Activated CD4-positive, alpha-beta T cell treated with anti-CD3 and anti-CD28 coated beads, Interleukin-2, Interleukin-6, amounts not matched to agents 100 ng/mL and 50 ng/mL, durations not matched to agents 16 hours and 8 hours (primary cell): ENCODE measurements at places on chromosomes 3 and 15.
A peak's percentile ranks its signal among the peaks of the same experiment; 100 is the strongest.

- no peak for DNase-seq
Observed at GRCh38 chr15:27638958-27639357, 460.2 kb downstream of the OCA2 start.

GRCh38 chr3:136350132-136350531 lies 100.0 kb downstream of the PCCB start:
- DNase-seq: no peak

GRCh38 chr15:70479785-70480184 lies 283.6 kb downstream of the UACA start:
- no peak for DNase-seq

DNA sequence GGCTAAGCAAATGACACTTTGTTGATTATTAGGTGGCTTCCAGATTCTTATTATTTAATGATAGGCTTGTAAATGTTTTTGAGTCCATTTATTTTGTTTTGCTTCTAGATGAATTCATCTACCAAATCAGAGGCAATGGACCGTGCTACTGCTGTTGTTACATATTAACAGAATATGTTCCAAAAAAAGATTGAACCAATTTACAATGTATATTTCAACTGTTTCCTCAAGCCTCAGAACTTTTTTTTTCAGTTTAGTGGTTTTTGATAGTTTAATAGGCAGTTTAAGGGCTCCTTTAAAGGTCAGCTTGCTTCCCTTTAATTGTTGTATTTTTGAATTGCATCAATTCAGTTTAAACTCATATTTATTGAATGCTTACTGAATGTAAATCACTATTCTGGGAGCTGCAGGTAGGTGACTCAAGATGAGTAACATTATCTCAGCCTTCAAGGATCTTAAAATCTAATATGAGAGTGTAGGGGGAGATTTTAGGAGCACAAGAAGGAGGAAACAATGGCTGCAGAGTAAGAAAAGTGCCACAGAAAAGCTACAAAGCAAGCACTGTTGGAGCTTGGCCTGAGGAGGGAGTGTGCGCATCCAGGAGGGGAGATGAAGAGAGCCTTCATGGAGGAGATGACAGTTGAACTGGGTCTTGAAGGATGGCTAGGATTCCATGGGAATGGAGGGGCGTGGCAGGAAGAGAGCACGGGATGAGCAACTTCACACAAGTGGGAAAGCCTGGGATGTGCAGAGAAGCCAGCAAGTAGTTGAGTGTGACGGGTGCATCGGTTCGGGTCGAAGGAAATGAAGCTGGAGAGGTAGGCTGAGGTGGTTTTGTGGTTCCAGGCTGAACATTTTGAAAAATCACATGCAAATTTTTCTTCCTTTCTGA lies 14.7 kb downstream of the MAP2K1 start:
- DNase-seq: peak; percentile 28

GRCh38 chr15:28942046-28942445 lies 56.3 kb downstream of the APBA2 start:
- no peak for DNase-seq

DNA sequence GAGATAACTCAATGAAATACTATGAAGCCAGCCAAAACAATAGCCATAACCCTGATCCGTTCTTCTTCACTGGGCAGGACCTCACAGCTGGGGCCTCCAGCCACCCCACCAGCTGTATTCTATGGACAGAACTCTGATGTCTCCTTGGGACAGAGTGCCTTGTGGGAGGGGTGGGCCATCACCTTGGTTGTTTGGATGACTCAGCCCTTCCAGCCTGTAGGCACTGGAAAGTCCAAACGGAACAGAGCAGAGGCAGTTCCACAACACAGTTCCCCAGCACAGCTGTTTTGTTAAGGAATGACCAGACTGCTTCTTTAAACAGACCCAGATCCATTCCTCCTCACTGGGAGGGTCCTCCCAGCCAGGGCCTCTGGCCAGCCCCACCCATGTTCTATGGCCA lies 31.9 kb upstream of the ZBED2 start:
- no peak for DNase-seq

- no peak for DNase-seq
Observed at GRCh38 chr3:193805448-193805847, 212.4 kb downstream of the OPA1 start.

DNA sequence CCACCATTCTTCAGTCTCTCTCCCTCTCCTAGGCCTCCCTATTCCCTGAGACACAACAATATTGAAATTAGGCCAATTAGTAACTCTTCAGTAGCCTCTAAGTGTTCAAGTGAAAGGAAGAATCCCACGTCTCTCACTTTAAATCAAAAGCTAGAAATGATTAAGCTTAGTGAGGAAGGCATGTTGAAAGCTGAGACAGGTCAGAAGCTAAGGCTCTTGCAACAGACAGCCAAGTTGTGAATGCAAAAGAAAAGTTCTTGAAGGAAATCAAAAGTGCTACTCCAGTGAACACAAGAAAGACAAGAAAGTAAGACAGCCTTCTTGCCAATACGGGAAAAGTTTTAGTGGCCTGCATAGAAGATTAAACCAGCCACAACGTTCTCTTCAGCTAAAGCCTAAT lies 41.3 kb downstream of the PPM1L start:
- DNase-seq: peak; percentile 5

DNA sequence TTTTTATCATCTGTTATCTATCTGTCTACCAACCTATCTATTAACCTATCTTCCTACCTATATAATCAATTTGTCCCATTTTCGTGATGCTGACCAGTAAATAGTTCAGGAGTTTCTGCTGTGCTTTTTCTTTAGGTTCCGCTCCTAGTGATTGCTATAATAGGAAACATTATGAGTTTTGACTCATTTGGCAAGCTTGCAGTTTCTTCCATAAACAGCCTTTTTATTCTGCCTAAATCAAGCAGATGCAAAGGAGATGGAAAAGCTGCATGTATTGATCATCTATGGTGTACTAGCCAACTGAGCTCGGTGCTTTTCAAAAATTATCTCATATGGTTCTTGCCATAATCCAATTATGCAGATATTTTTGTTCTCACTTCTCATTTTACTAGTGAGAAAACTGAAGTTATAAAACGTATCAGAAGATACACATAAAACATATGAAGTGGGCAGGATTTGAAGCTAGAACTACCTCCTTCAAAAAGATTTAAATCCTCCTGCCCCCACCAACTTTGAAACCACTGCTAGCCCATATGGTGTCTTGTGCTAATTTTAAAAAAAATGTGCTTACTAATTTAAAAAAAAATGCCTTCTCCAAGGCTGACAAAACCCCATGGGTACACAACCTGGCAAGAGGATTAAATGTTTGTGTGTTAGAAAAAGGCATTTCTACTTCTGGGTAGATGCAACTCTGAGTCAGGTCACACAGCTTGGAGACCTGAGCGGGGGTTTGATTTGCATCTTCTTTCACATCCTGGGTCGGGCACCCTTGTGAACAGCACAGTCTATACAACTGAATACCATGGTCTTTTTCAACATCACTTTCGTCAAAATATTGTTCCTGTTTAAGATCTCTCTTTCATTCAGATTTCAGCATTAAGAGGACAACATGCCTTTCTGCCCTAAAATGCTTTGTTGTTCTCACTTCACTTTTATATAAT lies 267.0 kb downstream of the CHL1 start:
- no peak for DNase-seq

GRCh38 chr3:43348852-43349574 lies 62.7 kb downstream of the SNRK start:
- DNase-seq: no peak

DNA sequence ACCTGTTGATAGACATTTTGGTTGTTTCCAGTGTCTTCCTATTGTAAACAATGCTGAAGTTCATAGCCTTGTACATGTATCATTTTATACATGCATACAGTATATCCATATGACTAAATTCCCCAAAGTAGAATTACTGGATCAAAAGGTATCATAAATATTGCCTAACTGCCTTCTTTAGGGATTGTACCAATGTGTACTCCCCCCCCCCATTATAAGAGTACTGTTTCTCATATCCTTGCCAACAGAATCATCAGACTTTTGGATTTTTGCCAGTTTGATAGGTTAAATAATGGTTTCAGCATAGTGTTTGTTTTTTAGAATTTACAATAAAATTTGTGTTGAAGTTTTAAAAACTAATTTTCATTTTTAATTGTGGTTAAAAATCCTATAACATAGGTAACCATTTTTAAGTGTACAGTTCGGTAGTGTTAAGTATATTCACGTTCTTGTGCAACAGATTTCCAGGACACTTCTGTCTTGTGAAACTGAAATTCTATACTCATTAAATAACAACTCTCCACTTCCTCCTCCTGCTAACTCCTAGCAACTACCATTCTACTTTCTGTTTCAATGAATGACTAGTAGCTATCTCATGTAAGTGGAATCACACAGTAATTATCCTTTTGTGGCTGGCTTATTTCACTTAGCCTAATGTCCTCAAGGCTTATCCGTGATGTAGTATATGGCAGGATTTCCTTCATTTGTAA lies 30.8 kb upstream of the MAP3K13 start:
- peak; percentile 55 for DNase-seq

DNA sequence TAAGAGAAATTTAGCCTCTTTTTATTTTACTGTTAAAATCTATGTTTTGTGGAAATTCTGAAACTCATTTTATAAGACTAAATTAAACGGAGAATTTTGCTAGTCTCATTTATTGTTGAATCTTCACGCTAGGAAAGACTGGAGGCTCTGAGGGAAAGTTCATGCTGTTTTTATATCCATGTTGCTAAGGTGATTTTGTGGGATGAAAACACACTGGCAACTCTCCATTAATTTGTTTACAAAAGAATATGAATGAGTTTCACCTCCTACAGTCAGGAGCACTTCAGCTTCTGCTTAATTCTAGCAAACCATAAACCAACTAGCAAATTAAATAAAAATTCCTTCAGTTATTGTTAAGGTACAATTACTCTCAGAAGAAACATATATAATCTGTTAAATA lies 195.4 kb downstream of the RAP2B start:
- DNase-seq: no peak

DNA sequence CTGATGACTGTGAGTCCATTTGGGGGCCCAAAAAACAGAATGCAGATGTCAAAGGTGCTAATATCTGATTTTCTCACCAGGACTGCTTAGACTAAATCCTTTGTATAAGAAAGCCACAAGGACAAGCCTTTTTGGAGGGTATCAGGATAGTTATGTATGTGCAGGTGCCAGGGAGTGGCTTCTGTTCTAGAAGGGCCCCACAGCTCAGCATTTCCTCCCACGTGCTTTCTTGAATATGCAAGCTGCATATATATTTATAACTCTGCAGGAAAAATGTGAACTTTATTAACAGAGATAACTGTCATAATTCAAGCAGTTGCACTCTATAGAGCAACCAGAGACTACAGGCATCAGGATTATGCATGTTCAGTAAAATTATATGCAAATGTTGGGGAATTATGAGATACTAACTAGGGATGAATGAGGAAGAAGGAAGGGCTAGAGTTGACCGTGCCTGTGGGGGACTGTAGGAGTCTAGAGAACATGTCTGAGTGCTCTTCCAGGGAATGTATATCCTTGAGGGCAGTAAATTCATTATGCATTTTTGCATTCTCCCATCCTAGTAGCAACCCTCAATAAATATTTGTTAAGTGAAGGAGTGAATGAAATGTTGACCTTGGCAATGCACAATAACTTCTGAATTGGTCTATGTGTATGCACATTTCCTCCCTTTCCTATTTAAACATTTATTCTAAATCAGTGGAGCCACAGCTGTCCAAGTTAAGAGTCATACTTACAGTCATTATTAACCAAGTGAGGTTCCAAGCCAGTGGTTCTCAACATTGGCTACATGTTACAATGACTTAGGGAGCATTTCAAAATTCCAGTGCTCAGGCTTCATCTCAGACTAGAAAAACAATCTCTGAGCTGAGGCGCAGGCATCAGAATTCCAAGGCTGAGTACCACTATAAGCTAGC lies 94.8 kb upstream of the ANKRD28 start:
- DNase-seq: no peak

- DNase-seq: no peak
Observed at GRCh38 chr15:57036352-57036751, 117.9 kb downstream of the TCF12 start.

GRCh38 chr3:11661052-11661656 lies 17.4 kb upstream of the VGLL4 start:
- no peak for DNase-seq

GRCh38 chr3:169334991-169335390 lies 328.5 kb downstream of the MECOM start:
- no peak for DNase-seq

DNA sequence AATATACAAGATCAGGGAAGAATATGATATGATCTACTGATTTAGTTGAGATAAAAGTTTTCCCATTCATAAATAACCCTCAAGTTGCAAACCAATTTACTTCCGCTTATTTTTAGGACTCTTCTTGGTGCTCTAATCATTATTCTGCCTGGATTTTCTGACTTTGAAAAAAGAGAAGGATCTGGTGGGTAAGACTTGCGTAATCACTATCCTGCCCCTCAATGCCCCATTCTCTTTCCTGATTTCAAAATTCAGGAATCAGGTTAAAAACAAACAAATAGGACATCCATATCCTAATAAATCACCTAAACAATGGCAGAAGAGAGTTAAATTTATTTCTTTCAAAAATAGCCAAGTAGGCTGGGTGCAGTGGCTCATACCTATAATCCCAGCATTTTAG lies 127.5 kb downstream of the CLASP2 start:
- DNase-seq: no peak

- no peak for DNase-seq
Observed at GRCh38 chr3:148329481-148330235, 368.0 kb upstream of the AGTR1 start.

DNA sequence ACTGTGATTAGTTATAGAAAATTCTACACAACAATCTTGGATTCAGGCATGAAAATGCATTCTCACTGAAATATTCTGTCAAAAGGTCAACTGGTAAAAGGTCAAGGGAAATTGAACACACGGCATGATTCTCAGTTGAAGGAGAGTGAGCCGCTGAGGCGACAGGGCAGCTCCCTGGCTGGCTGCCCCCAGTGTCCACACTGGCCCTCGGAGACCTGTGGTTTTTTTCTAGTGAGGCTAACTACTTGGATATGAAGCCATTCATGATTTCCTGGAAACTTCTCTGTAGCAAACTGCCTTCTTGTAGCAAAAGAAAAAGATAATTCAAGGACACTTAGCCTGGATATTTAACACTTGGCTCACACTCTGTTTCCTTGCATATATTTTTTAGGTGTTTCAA lies 37.2 kb downstream of the AADACL2 start:
- DNase-seq: no peak
